Natural killer cell treated with Interleukin-12 subunit alpha and Interleukin-12 subunit beta and Interleukin-15 and Interleukin-18, amount 100 ng/mL, for 72 hours (primary cell): ENCODE measurements at places on chromosomes 12 and 14. TPM values are rescaled to one million over a fixed set of nuclear protein-coding genes. Genes with fewer than 3 reads are reported as not detected.

- DNase-seq, result no peak
Observed at GRCh38 chr12:69884386-69884785, 59.4 kb downstream of the MYRFL start.

Gene RNF212B
- total RNA-seq, result not detected

Gene HOXC6
- not detected for total RNA-seq

DNA sequence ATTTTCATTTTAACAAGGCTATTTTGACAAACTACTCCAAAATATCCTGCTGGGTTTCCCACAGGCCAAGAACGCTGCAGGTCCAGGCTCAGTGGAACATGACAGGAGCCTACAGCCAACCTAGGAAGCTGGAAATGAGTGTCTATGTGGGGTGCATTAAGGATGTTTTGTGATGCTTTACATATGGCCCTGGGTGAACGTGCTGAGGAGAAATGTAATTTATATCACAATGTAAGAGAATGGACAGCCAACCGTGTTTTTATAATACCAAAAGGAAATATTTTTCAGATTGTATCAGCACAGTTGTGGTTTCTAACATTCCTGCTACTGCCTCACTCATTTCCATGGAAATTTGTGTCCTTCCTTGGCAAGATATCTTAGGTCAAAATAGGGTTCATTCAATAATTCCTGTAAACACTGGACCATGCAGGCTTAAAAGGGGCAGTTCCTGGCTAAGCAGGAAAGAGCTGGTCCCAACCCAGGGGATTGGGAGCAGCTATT, 51.5 kb downstream of the ST8SIA1 start:
- no peak for DNase-seq

GRCh38 chr12:48786591-48787544, 2.0 kb downstream of the ADCY6 start:
- DNase-seq, result no peak

DNA sequence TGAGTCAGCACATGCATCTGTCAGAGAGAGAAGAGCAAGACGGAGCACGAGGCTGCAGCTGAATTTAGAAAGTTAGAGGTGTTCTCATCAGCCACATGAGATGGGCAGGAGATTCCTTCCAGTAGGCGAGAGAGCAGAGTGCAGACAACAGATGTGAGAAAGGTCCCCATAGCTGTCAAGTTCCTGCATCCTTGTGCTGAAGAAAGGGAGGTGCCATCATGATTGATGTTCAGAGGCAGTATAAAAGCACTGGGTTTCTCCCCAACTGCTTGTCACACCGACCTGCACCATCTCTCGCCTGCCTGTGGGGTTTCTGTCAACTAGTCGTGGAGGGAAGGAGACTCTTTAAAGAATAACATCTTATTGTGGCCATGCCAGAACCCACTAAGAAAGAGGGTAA, at the start of gene MYBPC1:
Gene MYBPC1 (plus strand): TSS at position 272 of the 400 bp plus-strand sequence. CDS start 100 bp downstream, at position 372.
- no peak for DNase-seq

Gene PLEKHA5
- 5.6 TPM for total RNA-seq

- DNase-seq, result no peak
Observed at GRCh38 chr12:114406984-114407841, 1.3 kb upstream of the TBX5 start.

GRCh38 chr12:53193040-53193439, 12.3 kb upstream of the CSAD start:
- peak; percentile 39 for DNase-seq

Gene ERO1A
- 142 TPM for total RNA-seq

- no peak for DNase-seq
Observed at GRCh38 chr14:69690042-69690441, 76.9 kb upstream of the SRSF5 start.

GRCh38 chr12:27549801-27550652, 26.0 kb downstream of the PPFIBP1 start:
- DNase-seq, result peak; percentile 70

Gene DDX47
- total RNA-seq, result 79.2 TPM

DNA sequence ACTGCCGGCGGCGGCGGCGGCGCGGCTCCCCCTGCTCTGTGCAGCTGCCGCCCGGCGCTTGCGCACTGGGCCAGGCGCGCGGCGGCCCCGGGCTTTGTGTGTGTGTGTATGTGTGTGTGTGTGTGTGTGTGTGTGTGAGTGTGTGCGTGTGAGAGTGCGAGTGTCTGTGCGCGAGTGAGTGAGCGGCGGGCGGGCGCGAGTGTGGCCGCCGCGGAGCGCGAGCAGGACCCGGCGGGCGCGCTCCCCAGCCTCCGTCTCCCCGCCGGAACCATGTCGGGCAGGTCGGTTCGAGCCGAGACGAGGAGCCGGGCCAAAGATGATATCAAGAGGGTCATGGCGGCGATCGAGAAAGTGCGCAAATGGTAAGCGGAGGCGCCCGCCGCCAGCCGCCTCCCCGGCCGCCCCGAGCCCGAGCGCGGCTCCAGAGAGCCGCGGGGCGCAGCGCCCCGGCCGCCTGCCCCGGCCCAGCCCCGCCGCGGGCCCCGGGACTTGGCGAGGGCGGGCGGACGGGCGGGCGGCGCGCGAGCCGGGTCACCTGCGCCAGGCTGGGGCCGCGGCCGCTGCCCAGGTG, at the start of gene BCL7A:
Gene BCL7A (plus strand): TSS at position 63 of the 571 bp plus-strand sequence. CDS start 208 bp downstream, at position 271.
- DNase-seq, result no peak

Gene TMEM253
- total RNA-seq, result not detected

DNA sequence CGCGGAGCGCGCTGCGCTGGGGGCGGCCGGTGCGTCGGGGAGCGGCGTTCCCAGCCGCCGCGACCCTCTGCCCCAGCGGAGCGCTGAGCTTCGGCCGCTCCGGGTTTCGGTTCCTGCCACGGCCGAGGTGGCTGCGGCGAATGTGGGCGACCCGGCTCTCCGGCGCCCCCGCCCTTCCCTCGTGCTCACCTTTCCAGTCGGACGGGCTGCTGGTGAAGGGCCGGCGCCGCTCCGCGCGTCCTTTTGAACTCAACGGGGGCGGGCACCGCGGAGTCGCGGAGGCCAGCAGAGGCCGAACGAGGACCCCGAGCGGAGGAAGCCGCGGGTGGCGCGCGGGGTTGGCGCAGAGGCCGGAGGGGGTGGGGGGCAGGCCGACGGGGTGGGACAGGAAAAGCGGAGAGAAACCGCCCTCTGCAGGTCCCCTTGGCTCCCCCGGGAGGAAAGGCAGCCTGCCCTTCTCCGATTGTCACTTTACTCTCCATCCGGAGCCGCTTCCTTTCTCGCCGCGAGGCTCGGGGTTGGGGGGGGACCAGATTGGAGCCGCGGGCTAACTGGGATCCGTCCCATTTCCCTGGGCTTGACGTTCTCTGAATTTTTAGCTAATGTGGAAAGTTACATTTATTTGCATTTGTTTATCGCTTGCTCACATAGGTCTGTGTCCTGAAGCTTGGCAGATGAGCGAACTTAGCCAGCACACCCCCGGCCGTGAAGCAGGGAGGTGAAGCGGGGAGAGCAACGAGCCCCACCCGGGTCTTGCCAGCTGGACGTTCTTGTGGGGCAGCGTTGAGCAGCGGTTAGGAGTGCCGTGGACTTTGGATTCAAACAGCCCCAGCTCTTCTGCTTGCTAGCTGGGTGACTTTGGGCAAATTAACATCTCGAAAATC, at the start of gene SMAGP:
Gene SMAGP (minus strand): TSS at position 349 of the 884 bp plus-strand sequence. CDS start 1,137 bp downstream, outside the sequence.
- peak; percentile 76 for DNase-seq
